Myometrial cell (primary cell): ENCODE measurements at places on chromosomes 7 and 10. TPM values are rescaled to one million over a fixed set of nuclear protein-coding genes. Genes with fewer than 3 reads are reported as not detected.

The ACTL6B gene
- total RNA-seq, result not detected in 2 replicates

The KLF6 gene
- total RNA-seq, result 27.1 and 32.3 TPM in 2 replicates

The EXOC6 gene
- total RNA-seq, result 3.4 and 7.8 TPM in 2 replicates

The NRF1 gene
- total RNA-seq, result 5.0 and 6.9 TPM in 2 replicates

The ITGB1 gene
- total RNA-seq, result 1,363 and 1,738 TPM in 2 replicates

The TSPAN13 gene
- 19.0 and 19.9 TPM in 2 replicates for total RNA-seq

The CPVL gene
- total RNA-seq, result 2.6 TPM in 1 of 2 replicates, not detected in the other

The ETV1 gene
- 18.1 and 20.8 TPM in 2 replicates for total RNA-seq

The HTRA1 gene
- 49.6 and 64.0 TPM in 2 replicates for total RNA-seq
